ENCODE measurements at places on chromosomes 2 and 18.

GRCh38 chr2:66463206-66463755 is 28.4 kb downstream of the MEIS1 start:
- no peak for DNase-seq

- DNase-seq, result no peak
Measured at GRCh38 chr2:61379521-61379920, 91.4 kb downstream of the USP34 start.

GRCh38 chr18:13465476-13465875 is 246.9 kb downstream of the LDLRAD4 start:
- DNase-seq, result no peak

DNA sequence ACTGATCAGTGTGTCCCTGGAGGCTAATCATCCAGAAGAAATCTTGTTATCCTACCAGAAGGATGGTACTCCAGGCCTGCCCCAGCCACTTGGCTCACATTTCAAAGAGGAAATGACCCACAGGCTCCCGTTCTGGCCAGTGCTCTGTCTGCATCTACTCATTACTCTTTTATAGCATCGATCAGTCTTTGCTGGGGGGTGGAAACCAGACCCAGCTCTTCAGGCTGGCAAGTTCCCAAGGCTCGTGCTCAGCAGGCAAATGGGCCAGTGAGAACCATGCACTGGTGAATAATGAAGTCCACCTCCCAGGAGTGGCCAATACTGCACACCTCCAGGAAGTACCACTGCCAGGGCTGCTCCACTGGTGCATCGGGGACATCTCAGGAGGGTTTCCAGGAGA is 38.8 kb downstream of the DNER start:
- DNase-seq, result no peak

- no peak for DNase-seq
Measured at GRCh38 chr2:240911641-240912265, 5.6 kb downstream of the CROCC2 start.

DNA sequence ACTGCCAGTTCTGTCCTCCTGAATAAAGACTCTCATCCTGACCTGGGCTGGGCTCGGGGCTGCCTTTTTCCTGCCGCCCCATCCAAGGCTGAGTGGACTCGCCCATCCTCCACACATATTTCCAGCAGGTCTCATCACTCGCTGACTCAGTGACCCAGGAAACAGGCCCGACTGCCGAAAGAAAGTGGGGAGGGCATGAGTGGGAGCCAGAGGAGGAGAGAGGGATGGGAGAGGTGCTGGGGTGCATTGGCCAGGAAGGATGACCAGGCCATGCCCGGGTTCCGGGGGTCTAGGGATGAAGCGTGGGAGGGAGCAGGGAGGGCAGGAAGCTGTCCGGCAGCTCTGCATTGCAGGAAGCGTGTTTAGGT is 66.7 kb downstream of the TWIST2 start:
- no peak for DNase-seq

GRCh38 chr2:100568989-100569388 is 6.2 kb downstream of the PDCL3 start:
- no peak for DNase-seq

GRCh38 chr18:36279001-36279400 is 18.5 kb upstream of the FHOD3 start:
- no peak for DNase-seq
